ENCODE measurements at places on chromosomes 7 and 10. TPM values are rescaled to one million over a fixed set of nuclear protein-coding genes. Genes with fewer than 3 reads are reported as not detected.

Gene KLF14
- 0.12 TPM for total RNA-seq

Gene DYNC1I1
- total RNA-seq, result 0.81 TPM

Gene ESYT2
- 147 TPM for total RNA-seq

Gene EBLN1
- total RNA-seq, result not detected

Gene UCMA
- total RNA-seq, result not detected

Gene NKX6-2
- total RNA-seq, result not detected

Gene NCF1
- not detected for total RNA-seq

Gene KCNMA1
- total RNA-seq, result 52.9 TPM

Gene SEPHS1
- total RNA-seq, result 42.7 TPM

Gene RET
- 2.4 TPM for total RNA-seq

Gene DLX5
- not detected for total RNA-seq

Gene HOXA6
- not detected for total RNA-seq

Gene NKX1-2
- not detected for total RNA-seq

Gene PLOD3
- total RNA-seq, result 87.3 TPM

Gene TAS2R5
- 0.24 TPM for total RNA-seq

Gene MYL7
- total RNA-seq, result not detected

Gene CHN2
- 0.36 TPM for total RNA-seq

Gene TMEM178B
- total RNA-seq, result under 0.01 TPM

Gene CCL26
- total RNA-seq, result 1.3 TPM

Gene MPP7
- total RNA-seq, result 0.16 TPM

Gene TFAM
- 11.2 TPM for total RNA-seq

Gene CCDC146
- 2.2 TPM for total RNA-seq

Gene TOMM7
- 51.6 TPM for total RNA-seq

Gene HHEX
- 1.3 TPM for total RNA-seq

Gene FLNC
- total RNA-seq, result 107 TPM

Gene LRRC18
- not detected for total RNA-seq

Gene ATXN7L1
- 13.4 TPM for total RNA-seq

Gene DGKI
- 3.5 TPM for total RNA-seq

Gene LHFPL3
- not detected for total RNA-seq

Gene ARMH3
- total RNA-seq, result 16.9 TPM

Gene GBX1
- total RNA-seq, result not detected

Gene MOGAT3
- not detected for total RNA-seq

Gene STEAP2
- 50.0 TPM for total RNA-seq

Gene GRID2IP
- total RNA-seq, result not detected

Gene SFTPA2
- total RNA-seq, result not detected

Gene HABP2
- total RNA-seq, result not detected

Gene CUEDC2
- 38.0 TPM for total RNA-seq

Gene GIMAP4
- not detected for total RNA-seq

Gene TET1
- 14.3 TPM for total RNA-seq

Gene TMEM106B
- 58.5 TPM for total RNA-seq

Gene DYDC2
- not detected for total RNA-seq

Gene PKD2L1
- total RNA-seq, result not detected

Gene LAMB4
- total RNA-seq, result 0.24 TPM

Gene TMEM176B
- 0.97 TPM for total RNA-seq

Gene AEBP1
- total RNA-seq, result 309 TPM

Gene MMRN2
- total RNA-seq, result 1.6 TPM

Gene TMEM229A
- not detected for total RNA-seq

Gene TMEM139
- total RNA-seq, result not detected

Gene CCAR1
- 40.1 TPM for total RNA-seq

Gene HNRNPF
- total RNA-seq, result 200 TPM

Gene CPED1
- total RNA-seq, result 124 TPM

Gene CUBN
- total RNA-seq, result 11.5 TPM

Gene OPALIN
- total RNA-seq, result not detected

Gene ZFYVE27
- total RNA-seq, result 19.8 TPM

Gene HOGA1
- total RNA-seq, result 1.5 TPM

Gene UTF1
- total RNA-seq, result not detected

Gene NSMCE4A
- 13.4 TPM for total RNA-seq

Data from hair follicle dermal papilla cell (primary cell).